ENCODE measurements at places on chromosomes 1 and 21. TPM values are rescaled to one million over a fixed set of nuclear protein-coding genes. Genes with fewer than 3 reads are reported as not detected.

Gene PTPN7
- 2.4 TPM for polyA plus RNA-seq

Gene DCST1
- not detected for polyA plus RNA-seq

GRCh38 chr1:196098000-196098399 is 510.2 kb downstream of the KCNT2 start:
- DNase-seq, result no peak

GRCh38 chr1:46456411-46456963 is 33.1 kb upstream of the DMBX1 start:
- no peak for DNase-seq

- no peak for DNase-seq
Observed at GRCh38 chr1:24295535-24295934, 23.6 kb upstream of the GRHL3 start.

Gene MAGI3
- 2.8 TPM for polyA plus RNA-seq

Gene TNFRSF8
- polyA plus RNA-seq, result 0.35 TPM

All from endothelial cell of umbilical vein (primary cell).